ENCODE measurements at places on chromosomes 1 and 21.

GRCh38 chr21:46347203-46347550 is 23.2 kb downstream of the PCNT start:
- DNase-seq = no peak

GRCh38 chr1:157112186-157112867 is 12.7 kb upstream of the ETV3L start:
- DNase-seq = no peak

DNA sequence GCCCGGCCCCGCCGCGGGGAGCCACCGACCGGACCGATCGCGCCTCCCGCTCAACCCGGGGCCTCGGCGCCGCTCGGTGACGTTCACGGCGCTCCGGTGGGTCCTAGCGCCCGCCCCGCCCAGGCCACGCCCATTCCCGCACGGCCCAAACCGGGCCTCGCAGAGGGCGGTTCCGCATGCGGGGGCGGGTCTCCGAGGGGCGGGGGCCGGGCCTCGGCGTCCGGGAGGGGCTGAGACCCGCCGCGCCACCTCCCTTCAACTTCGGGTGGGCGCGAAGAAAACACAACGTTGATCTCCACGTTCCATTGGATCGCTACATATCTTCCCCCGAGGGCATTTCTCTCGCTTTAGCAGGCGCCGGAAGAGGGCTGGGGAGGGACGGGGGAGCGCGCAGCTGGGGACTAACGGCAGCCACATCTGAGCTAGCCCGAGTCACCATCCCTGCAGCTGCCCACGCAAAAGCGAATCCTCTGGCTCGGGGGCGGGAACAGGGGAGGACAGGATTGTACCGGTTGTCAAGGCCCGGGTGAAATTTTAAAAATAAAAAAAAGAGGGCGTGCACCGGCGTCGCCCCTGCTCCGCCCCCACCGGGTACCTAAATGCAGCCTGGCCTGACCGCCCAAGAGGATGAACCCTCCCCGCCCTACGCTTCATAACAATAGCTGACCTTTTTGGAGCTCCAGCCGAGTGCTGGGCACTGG is at the start of gene MAD2L2:
Gene MAD2L2, minus strand, starts transcription at position 78 of the 701 bp plus-strand sequence. CDS start 547 bp downstream, outside the sequence.
- peak; percentile 43 for DNase-seq

DNA sequence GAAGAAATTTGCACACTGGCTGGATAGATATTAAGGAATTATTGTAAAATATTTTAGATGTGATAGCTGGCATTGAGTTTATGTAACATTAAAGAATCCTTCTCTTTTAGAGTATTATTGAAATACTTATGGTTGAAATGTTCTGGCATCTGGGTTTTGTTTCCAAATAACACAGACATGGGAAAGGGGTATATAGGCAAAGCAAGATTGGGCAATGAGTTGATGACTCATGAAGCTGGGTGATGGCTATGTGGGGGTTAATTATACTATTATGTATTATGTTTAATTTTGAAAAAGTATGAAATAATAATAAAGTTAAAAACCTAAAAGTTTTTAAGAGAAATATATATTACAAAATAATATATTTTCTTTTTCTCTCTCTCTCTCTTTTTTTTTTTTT is 12.5 kb upstream of the PTPN14 start:
- no peak for DNase-seq
